ENCODE measurements at places on chromosomes 11 and 22.

GRCh38 chr11:83035070-83035854 lies 36.4 kb downstream of the RAB30 start:
- DNase-seq = peak; percentile 43

- no peak for DNase-seq
These were observed 19.7 kb downstream of the FLI1 start for GRCh38 chr11:128713595-128713994.

GRCh38 chr11:130636722-130637464 lies 188.4 kb downstream of the ADAMTS15 start:
- no peak for DNase-seq

GRCh38 chr11:65026810-65027209 lies 429 bp upstream of the SNX15 start:
- no peak for DNase-seq

DNA sequence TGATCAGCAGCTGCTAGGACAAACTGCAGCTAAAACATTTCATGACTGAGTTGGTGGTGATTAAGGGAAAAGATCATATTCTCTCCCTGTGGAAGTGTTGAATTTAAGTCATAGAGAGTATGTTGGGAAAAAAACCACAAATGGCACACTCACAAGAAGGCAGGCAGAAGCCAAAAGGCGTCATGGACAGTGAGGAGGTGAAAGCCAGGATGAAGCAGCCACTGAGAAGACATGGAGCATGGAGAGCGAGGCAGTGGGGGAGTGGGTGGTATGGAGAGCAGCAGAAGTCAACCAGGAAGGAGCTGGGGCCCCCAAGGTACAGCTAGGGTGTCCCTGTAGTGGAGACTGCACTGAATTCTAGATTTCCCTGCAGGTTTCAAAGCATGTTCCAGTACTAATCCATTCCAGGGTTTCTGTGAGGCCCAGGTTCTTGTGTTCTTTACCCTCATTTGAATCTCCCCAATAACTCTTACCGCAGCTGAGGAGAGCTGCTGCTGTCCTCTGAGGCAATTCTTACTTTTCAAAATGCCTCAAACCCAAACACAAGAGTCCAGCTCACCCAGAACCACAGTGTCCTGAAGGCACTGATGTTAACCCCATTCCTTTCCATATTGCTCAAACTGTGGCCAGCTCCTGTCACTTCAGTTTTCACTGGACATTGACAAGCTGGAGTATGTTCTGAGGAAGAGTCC lies 191.8 kb upstream of the E2F8 start:
- peak; percentile 28 for DNase-seq

DNA sequence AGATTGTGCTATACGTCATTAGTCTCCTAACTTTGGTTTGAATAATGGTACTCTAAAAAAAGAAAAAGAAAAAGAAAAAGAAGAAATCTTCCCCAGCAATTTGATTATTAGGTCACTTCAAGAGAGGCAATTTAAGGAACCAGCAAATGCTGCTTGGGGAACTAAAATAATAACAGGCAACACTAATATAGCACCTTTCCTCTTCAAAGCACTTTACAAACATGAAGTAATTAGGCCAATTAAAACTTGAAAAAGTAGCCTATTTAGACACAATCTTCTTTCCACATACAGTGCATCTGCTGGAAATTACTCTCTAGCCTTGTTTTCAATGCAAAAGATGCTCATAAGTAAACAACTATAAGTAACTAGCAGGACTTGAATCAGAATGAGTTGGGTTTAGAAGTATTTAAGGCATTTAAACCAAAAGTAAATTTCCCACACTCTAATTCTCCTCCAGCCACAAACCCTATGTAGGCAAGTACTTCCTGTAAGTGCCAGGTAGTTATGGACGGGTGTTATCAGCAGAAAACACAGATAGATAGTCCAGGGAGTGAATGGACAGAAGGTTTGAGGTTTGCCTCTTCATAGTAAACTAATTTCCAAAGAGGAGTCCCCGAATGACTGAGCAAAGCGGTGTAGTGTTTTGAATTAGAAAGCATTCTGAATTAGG lies 44.5 kb downstream of the LRRC4C start:
- no peak for DNase-seq

- no peak for DNase-seq
These were observed 41.5 kb downstream of the OR4D9 start for GRCh38 chr11:59552844-59553243.

- no peak for DNase-seq
These were observed 248.8 kb downstream of the TBC1D22A start for GRCh38 chr22:47011131-47011858.

- no peak for DNase-seq
These were observed 161.1 kb downstream of the NAV2 start for GRCh38 chr11:19873730-19874129.

- no peak for DNase-seq
These were observed 122.7 kb upstream of the SESN3 start for GRCh38 chr11:95353706-95354105.

- no peak for DNase-seq
These were observed 32.3 kb upstream of the RFPL3 start for GRCh38 chr22:32325416-32325801.

DNA sequence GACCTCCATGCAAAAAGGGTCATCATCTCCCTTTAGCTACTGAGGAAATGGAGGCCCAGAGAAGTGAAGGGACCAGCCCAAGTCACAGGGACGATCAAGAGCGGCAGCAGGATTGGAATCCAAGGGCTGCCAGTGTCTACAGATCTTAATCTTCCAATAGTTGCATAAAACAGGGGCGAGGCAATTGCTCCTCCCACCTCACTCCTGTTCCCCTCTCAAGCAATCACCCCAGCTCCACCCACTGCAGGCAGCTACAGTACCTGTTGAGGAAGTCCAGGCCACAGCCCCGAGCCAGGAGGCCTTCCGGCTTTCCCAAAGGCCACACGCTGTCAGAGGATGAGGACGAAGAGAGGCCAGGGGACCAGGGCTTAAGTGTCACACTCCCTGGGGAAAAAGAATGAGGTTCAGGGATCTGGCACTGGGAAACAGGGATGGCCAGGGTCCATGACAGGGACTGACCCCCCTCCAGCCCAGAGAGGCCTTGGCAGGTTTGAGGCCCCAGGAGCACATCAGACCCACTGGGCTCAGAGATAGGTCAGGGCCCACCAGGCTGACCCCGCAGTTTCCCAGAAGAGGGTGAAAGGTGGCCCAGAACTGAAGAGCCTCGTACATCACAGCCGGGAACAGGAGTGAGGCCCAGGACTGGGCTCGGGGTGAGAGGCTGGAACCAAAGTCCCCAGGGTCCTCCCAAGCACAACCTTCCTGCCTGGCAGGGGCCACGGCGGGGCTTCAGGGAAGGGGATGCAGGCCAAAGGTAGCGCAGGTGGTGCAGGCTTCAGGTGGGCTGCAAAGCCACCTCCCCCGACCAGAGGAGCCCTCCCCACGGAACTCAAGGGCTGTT lies 16.4 kb upstream of the MFNG start:
- no peak for DNase-seq

- no peak for DNase-seq
These were observed 68.5 kb upstream of the LMO1 start for GRCh38 chr11:8332196-8332595.

GRCh38 chr11:46455834-46456233 lies 64.3 kb upstream of the CHRM4 start:
- no peak for DNase-seq

- DNase-seq = no peak
These were observed 190.7 kb downstream of the SNX19 start for GRCh38 chr11:130725421-130726233.

DNA sequence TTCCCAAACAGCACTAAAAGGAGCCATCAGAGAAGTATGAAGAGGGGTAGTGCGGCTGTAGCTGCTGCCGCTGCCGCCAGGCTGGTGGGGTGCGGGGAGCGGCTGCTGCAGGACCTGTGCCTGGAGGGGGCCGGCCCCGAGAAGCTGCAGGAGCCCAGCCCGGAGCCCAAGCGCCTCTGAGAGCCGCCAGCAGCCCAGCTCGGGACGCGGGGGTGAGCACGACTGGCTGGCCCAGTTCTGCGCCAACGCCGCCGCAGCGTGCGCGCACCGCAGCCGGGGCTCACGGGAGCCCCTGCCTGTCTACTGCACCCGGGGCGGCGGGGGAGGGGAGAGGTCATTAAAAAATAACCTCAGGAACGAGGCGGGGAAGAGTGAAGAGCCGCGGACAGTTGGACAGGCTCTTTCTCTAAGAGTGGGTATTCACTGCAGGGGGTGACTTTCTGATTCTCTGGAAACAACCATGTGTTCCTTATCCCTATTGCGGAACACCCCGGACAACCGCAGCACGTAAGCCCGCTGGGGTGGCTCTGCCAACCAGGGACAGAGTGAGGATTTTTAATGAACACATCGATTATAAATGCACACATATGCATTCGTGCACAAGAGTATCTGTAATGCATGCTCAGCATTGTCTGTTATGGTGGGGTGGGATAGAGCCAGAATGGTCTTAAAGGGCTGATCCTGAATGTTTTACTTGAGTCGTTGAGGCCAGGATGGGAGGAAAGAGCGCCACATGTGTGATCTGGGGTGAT lies 453 bp downstream of the GAS2 start:
- peak; percentile 67 for DNase-seq

DNA sequence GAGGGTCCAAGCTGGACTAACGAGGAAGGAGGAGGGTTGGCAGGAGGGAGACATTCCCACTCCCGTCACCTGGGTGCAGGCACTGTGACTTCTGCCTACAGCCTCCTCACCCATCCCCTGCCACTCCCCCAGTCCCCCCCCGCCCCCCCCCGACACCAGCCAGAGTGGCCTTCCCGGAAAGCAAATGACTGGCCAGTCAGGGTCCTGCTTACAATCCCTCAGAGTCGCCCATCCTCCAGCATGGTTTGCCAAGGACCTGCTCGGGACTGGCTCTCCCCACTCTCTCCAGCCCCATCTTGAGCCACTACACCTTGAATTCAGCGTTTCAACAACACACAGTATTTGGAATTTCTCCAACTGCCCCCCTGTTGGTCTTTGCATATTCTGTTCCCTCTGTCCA lies 59.6 kb downstream of the THAP12 start:
- no peak for DNase-seq

- no peak for DNase-seq
These were observed 4.8 kb upstream of the NAP1L4 start for GRCh38 chr11:2996976-2997375.

DNA sequence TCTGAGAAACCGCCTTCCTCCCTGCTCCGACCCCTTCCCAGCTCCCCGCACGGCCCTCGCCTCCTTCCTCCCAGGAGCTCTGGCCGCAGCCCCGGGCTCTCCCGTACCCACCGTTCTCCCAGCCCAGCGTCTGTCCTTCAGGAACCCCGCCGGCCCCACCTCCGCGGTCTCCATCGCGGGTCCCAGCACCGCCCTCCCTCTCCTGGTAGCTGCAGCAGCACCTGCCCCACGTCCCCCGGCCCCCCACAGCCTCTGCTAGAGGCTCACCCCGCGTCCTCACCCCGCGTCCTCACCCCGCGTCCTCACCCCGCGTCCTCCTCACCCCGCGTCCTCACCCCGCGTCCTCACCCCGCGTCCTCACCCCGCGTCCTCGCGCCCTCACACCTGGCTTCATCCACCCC lies 85.9 kb downstream of the WNT7B start:
- DNase-seq = no peak

DNA sequence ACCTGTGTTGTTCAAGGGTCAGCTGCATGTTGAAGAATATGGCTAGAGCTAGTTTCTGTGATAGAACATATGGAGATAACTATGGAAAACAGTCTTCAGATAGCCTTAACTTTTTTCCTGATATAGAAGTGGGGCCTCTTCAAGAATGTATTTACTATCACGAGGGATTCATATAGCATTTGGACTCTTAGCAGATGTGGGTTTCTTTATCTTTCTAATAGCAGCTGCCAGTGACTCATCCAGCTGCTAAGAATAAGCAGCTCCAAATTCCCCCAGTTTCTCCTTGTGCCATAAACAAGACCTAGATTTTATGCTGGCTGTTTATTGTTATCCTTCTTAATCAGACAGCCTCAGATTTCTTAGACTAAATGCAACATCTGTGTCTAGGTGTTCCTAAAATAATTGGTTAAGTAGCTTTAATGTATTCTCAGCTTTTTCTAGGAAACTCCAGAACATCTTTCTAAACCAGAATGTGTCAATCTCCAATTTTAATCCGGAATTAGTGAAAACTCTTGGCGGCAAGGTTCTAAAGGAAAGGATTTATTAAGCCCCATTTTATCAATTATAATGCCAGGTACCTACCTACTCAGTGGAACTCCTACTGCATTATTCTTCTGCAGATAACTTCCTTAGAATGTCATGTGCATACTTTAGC lies 119.8 kb downstream of the CSTPP1 start:
- no peak for DNase-seq

DNA sequence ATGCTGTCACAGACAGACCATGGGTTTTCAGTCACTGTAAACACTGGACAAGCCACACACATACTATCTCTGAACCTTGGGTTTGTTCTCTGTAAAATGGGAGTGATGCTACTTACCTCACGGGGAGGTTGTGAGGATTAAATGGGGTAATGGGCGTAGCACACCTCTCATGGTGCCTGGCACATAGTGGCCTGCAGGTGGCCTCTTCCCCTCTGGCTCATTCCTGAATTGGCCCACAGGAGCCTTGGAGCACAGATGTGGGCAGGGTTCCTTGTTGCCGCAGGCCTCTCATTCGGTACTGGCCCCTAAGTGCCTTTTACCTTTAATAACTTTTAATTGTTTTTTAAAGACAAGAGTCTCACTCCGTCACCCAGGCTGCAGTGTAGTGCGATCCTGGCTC lies 11.7 kb downstream of the MICAL2 start:
- DNase-seq = peak; percentile 48

DNA sequence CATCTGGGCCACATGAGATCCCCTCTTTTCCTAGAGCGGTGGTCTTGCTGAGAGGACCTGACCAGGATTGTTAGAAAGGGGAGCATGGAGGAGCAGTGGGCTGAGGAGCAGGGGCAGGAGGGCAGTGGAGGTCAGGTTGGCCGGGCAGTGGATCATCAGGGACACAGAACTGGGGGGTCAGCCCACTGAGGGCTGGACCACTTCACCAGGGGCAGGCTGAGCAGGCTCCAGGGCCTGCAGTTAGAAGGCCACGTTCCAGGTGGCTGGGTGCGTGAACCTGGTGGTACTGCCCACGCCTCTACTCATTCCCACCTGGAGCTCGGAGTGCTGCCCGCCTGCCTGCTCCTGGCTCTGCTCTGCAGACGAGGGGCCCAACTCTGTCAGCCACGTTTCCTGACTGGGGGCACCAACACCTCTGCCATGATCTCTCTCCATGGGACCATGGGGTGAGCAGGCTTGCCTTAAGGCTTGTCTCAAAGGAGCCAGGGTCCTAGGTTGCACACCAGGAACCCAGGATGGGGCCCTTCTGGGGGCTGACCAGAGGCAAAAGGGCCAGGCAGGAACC lies 9.7 kb downstream of the MRGPRF start:
- DNase-seq = no peak

- DNase-seq = no peak
These were observed 2.0 kb downstream of the MRGPRF start for GRCh38 chr11:69010964-69011623.

- peak; percentile 95 for DNase-seq
These were observed 41.1 kb downstream of the GRAMD4 start for GRCh38 chr22:46661221-46661851.

GRCh38 chr11:42589286-42589685 lies 722.5 kb upstream of the API5 start:
- no peak for DNase-seq
